ENCODE measurements at places on chromosomes 2 and 18. TPM values are rescaled to one million over a fixed set of nuclear protein-coding genes. Genes with fewer than 3 reads are reported as not detected.

The PRSS56 gene
- 9.6 TPM for total RNA-seq

The TXNDC2 gene
- total RNA-seq, result not detected

The C1GALT1C1L gene
- 1.3 TPM for total RNA-seq

The TSHZ1 gene
- total RNA-seq, result 17.5 TPM

The ABCG5 gene
- total RNA-seq, result 0.27 TPM

The ABCB6 gene
- total RNA-seq, result 24.2 TPM

The ABCA12 gene
- 0.99 TPM for total RNA-seq

The TYMS gene
- 36.3 TPM for total RNA-seq

The UGT1A3 gene
- total RNA-seq, result not detected

The RNF25 gene
- total RNA-seq, result 11.7 TPM

The DAPL1 gene
- total RNA-seq, result 64.9 TPM

The SNORC gene
- total RNA-seq, result 0.55 TPM

The PLGLB2 gene
- total RNA-seq, result 4.6 TPM

The ACKR3 gene
- 26.8 TPM for total RNA-seq

The DIS3L2 gene
- 58.4 TPM for total RNA-seq

The C18orf54 gene
- 11.0 TPM for total RNA-seq

The PASK gene
- 16.4 TPM for total RNA-seq

The RGPD3 gene
- 1.3 TPM for total RNA-seq

The SLC9A4 gene
- 0.55 TPM for total RNA-seq

The FSIP2 gene
- total RNA-seq, result 5.5 TPM

The BCL11A gene
- 29.0 TPM for total RNA-seq

The ANKMY1 gene
- 13.5 TPM for total RNA-seq

The DNAJC5G gene
- total RNA-seq, result not detected

The ATOH8 gene
- 17.6 TPM for total RNA-seq

The GREB1 gene
- 18.5 TPM for total RNA-seq

The NRP2 gene
- total RNA-seq, result 53.5 TPM

The GALNT13 gene
- 82.7 TPM for total RNA-seq

The MC5R gene
- 0.33 TPM for total RNA-seq

The SCN9A gene
- 20.1 TPM for total RNA-seq

The GPAT2 gene
- total RNA-seq, result 1.3 TPM

The ALLC gene
- 0.77 TPM for total RNA-seq

The PFN4 gene
- total RNA-seq, result 4.1 TPM

The NAT8 gene
- total RNA-seq, result not detected

The PSMA8 gene
- not detected for total RNA-seq

The RASGRP3 gene
- 18.0 TPM for total RNA-seq

The SPHKAP gene
- total RNA-seq, result 8.7 TPM

The FBXO15 gene
- total RNA-seq, result 4.5 TPM

The IMPA2 gene
- total RNA-seq, result 28.3 TPM

The LDAH gene
- 45.2 TPM for total RNA-seq

The ELOA2 gene
- not detected for total RNA-seq

The LYG2 gene
- total RNA-seq, result not detected

The IL1RN gene
- total RNA-seq, result 10.3 TPM

The XDH gene
- total RNA-seq, result 0.93 TPM

The LYG1 gene
- 1.5 TPM for total RNA-seq

The OR6B2 gene
- total RNA-seq, result not detected

The REG1B gene
- total RNA-seq, result not detected

Data from camera-type eye (tissue), 1 donor.